ENCODE measurements at places on chromosomes 2 and 18.
A peak's percentile ranks its signal among the peaks of the same experiment; 100 is the strongest.

GRCh38 chr2:127504552-127505430 lies 21.5 kb downstream of the IWS1 start:
- DNase-seq, result no peak

DNA sequence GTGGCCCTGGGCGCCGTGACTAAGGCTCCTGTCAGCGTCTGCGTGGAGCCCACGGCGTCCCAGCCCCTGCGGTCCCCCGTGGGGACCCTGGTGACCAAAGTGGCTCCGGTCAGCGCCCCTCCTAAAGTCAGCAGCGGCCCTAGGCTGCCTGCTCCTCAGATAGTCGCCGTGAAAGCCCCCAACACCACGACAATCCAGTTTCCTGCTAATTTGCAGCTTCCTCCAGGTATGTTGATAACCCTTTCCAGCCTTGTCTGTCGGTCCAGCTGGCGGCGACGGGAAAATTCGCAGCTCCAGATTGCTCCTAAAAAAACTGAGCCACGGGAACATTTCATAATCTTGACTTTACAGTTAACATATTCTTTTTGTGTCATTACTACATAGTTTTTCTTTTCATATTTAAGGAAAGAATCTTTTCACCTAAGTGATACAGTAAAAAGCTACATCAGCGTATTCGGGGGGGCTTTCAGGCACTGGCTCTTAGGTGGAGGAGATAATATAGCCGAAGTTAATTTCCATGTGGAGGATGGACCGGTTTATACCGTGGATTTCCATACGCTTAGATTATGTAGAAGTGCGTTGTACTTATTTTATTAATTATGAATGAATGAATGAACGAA lies 916 bp downstream of the TAF4B start:
- DNase-seq, result peak; percentile 4

- DNase-seq, result no peak
These were observed 26.6 kb upstream of the DYSF start for GRCh38 chr2:71426721-71427120.

DNA sequence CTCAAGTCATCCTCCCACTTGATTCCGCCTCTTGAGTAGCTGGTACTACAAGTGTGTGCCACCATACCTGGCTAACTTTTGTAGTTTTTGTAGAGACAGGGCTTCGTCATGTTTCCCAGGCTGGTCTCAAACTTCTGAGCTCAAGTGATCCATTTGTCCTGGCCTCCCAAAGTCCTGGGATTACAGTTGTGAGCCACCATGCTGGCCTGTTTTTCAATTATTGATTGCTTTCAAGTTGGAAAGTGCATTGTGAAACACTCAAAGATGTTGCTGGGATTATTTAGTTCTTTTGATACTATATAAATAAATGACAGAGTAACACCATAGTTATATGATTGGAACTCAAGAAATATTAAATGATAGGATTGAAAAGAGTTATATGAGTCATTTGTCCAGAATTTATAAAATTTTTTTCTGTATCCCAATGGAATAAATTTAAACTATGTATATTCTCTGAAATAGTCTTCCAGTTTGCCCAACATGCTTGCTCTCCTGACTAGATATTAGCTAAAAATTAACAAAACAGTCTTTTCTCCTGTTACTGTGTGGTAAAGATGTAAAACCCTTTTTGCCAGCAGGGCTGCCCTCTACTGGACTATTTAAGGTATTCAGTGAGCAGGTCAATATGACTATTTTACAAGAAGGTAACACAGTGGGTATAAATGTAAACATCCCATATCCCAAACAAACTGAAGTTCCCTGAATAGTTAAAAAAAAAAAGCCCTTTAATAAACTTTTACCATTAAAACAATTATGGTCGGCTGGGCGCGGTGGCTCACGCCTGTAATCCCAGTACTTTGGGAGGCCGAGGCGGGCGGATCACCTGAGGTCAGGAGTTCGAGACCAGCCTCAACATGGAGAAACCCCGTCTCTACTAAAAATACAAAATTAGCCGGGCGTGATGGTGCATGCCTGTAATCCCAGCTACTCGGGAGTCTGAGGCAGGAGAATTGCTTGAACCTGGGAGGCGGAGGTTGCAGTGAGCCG lies 42.7 kb downstream of the ACSL3 start:
- peak; percentile 54 for DNase-seq

GRCh38 chr2:61419570-61419969 lies 51.3 kb downstream of the USP34 start:
- peak; percentile 45 for DNase-seq

DNA sequence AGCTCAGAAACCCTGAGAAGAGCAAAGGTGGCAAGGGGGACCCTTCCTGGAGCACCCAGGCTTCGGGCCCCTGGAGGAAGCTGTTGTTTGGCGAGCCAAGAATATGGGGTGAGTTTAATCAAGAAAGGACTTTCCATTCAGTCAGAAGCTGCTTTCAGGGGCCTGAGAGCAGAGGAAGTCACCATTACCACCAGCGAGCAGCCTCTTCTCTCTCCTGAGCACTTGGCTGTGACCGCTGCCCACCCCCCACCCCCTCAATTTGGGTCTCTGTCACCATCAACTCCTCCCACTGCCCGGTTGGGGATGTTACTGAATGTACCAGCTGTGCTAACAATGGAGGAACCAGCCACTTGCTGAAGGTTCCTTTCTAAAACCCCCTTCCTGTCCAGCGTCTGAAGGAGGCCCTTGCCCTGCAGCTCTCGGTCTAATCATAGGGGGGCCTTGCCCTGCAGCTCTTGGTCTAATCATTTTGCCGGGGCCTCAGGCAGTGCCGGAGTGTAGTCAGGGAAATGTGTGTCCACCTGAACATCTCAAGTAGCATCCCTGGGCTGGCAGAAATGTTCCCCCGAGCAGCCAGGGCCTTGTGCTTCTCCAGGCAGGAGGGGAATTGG lies 943 bp downstream of the INPP5D start:
- DNase-seq, result no peak

- DNase-seq, result no peak
These were observed 29.7 kb upstream of the PSME4 start for GRCh38 chr2:54000524-54000923.

- DNase-seq, result no peak
These were observed 4.6 kb downstream of the TTR start for GRCh38 chr18:31596081-31596872.

DNA sequence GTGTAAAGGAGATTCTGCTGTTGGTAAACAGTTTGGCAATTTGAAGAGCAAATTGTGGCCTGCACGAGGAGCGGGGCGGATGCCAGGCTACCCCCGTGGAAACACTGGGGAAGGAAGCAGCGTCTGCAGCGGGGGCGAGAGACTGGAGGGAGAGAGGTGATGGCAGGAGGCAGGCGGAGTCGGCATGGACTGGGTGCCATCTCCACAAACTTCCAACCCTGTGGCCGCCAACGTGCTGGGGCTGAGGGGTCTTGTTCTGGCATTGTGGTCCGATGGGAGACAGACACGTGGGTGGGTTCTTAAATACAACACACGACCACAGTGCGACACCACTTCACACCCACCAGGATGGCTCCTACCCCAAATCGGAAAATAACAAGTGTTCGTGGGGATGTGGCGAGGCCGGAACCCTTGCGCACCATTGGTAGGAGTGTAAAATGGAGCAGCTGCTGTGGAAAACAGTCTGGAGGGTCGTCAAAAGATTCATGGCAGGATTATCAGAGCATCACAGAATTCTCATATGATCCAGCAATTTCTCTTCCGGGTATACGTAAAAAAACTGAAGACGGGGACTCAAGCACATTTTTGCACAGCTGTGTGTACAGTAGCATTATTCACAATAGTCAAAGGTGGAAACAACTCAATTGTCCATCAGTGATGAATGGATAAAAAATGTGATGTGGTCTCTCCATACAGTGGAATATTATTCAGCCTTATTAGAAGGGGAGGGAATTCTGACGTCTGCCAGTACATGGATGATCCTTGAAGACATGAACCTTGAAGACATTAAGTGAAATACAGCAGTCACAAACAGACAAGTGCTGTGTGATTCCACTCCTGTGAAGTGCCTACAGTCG lies 82.4 kb upstream of the HPCAL1 start:
- DNase-seq, result no peak

DNA sequence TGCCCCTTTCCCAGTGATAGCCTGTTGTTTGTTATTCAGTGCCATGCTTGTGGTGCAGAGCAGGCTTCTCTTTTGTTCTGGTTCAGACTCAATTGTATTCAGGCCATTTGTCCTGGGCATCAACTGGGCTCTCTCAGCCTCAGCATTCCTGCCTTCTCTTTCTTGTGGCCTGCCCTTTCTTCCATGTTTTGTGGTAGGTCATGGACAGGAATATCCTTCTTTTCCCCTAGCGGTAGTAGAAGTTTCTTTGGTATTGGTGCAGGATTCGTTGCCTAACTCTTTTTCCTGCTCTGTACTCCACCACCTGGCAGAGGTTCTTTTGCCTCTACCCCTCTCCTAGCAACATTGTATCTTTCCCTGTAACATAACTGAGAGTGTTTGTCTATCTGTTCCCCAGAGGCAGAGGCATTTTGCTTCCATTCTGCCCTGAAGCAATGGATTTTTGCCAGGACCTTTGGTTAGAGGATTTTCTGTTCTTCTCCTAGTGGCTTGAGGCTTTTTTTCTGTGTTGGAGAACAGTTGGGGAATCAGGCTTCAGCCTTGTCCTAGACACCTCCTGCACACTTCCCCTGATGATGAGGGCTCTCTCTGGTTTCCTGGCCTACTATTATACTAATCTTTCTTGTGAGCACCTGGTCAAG lies 68.5 kb downstream of the NCOA1 start:
- DNase-seq, result peak; percentile 83

DNA sequence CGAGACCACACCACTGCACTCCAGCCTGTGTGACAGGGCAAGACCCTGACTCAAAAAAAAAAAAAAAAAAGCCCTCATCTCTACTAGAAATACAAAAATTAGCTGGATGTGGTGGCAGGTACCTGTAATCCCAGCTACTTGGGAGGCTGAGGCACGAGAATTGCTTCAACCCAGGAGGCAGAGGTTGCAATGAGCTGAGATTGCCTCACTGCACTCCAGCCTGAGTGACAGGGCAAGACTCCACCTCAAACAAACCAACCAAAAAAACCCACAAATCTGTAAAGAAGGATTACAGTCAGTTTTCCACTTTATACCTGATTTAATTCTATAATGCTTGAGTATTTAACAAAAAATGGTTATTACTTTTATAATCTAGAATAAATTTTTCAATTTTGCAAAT lies 9.7 kb downstream of the DARS1 start:
- no peak for DNase-seq

- no peak for DNase-seq
These were observed 127.1 kb upstream of the CHAC2 start for GRCh38 chr2:53640466-53640865.

GRCh38 chr2:195486987-195487644 lies 169.9 kb upstream of the SLC39A10 start:
- DNase-seq, result no peak

GRCh38 chr2:55338268-55338667 lies 69.2 kb upstream of the MTIF2 start:
- peak; percentile 70 for DNase-seq

- peak; percentile 42 for DNase-seq
These were observed 45.1 kb downstream of the LCLAT1 start for GRCh38 chr2:30492185-30492584.

DNA sequence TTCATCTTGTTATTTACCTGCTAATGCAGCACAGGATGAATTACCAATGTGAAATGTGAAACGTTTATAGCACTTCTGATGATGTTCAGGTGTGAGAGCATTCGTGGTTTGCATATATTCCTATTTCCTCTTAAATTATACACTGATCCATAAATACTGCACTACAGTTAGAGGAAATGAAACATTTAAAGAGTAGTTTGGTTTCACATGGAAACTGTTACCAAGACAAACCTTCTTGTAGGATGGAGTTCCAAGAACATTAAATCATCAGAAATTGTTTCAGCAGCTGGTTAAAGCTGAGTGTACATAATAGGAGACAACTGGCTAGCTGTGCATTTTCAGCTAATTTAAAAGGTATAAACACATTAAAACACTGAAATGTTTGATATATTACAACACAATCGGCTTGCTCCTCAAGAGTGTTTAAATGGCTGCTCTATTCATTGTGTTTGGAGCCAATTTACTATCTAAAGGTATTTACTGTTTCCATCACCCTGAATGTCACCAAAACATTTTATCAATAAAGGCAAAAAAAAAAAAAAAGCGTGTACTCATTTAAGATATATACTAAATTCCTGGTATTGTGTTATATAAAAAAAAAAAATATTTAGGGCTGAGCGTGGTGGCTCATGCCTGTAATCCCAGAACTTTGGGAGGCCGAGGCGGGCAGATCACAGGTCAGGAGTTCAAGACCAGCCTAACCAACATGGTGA lies 100.6 kb downstream of the DYM start:
- DNase-seq, result peak; percentile 67

DNA sequence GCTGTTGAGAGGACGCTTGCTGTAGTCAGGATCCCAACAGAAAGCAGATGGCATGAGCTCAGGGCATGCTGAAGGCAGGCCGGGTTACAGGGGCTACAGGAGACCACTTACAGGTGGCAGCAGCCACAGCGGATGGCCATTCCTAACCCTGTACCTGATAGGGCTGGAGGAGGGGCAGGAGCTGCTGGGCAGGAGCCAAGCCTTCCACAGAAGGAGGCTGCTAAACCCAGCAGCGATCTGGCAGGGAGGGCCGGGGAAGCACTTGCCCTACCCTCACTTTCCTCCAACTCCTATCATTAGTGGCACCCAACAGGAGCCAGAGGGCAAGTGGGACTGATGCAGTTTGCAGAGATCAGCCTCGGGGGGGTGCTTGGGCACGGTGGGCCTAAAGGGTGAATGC lies 2.0 kb downstream of the ASB18 start:
- no peak for DNase-seq

- DNase-seq, result no peak
These were observed 243.6 kb downstream of the NEDD4L start for GRCh38 chr18:58287353-58288274.

- DNase-seq, result peak; percentile 17
These were observed 288.1 kb downstream of the EPHA4 start for GRCh38 chr2:221283896-221284545.

DNA sequence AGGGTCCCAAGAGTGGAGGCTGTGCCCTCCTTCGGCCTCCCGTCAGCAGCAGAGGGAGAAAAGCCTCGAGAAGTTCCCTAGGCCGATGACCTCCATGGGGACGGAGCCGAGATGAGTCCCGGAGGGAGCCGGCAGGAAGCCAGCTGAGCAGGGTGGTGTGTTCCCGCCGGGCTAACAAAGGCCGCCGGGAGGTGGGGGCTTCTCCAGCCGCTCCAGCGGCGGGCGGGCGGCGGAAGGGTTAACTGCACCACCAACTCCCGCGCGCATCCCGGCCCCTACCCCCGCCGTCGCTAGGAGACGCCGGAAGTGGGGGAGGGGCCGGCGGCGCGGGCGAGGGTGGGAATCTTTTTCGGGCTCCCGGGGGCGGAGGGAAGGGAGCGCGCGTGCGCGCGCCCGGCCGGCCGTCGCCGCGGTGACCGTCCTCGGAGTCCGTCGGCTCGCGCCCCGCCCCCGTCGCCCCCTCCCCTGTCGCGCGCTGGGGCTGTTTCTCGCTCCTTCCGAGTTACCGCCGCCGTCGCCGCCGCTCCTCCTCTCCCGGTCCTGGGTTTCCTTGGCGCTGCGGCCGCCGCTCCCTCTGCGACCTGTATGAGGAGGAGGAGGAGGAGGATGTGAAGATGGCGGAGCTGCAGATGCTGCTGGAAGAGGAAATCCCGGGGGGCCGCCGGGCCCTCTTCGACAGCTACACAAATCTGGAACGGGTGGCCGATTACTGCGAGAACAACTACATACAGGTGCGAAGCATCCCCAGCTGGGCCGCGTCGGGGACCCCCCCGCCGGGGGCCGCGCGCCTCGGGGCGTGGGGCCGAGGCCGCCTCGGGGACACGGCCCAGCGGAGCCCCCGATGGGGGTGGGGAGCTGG lies at the start of gene ABI2:
Gene ABI2 (plus strand): TSS at position 494 of the 859 bp plus-strand sequence. CDS start 121 bp downstream, at position 615.
- peak; percentile 71 for DNase-seq

- DNase-seq, result no peak
These were observed 46.6 kb downstream of the PIGN start for GRCh38 chr18:62140259-62140658.

GRCh38 chr2:240840435-240841060 lies 20.5 kb upstream of the KIF1A start:
- peak; percentile 56 for DNase-seq

All from fibroblast of gingiva (primary cell).